CD4-positive, alpha-beta T cell treated with Interleukin-4 for 1 hour (primary cell): ENCODE measurements at places on chromosomes 11 and 22.
A peak's percentile ranks its signal among the peaks of the same experiment; 100 is the strongest.

GRCh38 chr11:12528487-12528886, 145.7 kb upstream of the TEAD1 start:
- DNase-seq = no peak

- no peak for DNase-seq
These were observed 6.0 kb upstream of the LMO1 start for GRCh38 chr11:8269636-8270035.

DNA sequence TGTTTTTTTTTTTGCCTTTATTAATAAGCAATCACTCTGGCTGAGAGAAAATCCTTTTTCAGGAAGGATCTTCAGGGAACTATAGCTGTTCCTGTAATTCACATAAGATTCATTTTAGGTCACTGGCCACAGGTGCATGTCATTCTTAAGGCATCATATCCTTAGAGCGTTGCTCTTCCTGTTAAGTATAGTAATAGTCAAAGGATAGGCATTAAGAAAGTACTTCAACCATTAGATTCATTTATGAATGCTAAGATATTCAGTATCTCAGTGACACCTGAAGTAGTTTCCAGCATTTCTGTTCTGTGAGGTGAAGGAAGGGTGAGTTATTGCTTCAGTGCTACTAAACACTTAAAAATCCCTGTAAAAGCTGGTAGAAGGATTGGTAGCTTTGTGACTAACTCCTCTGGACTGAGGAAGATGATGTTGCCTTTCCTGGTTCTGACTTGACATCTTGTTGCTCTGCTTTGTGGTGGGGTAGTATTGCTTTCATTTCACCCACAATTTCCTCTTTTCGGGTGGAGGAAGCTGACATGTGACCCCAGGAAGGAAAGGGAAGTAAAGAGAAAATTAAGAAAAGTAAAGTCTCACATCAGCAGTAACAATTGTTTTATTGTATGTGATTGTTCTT, 34.7 kb downstream of the RNF169 start:
- DNase-seq = peak; percentile 56

- no peak for DNase-seq
These were observed 8.5 kb upstream of the ZNRF3 start for GRCh38 chr22:28874811-28875320.

- no peak for DNase-seq
These were observed 187.5 kb downstream of the SWAP70 start for GRCh38 chr11:9851366-9851765.
